Renal cortical epithelial cell (primary cell): ENCODE measurements at places on chromosomes 7 and 10. TPM values are rescaled to one million over a fixed set of nuclear protein-coding genes. Genes with fewer than 3 reads are reported as not detected.

The TAS2R38 gene
- not detected in 2 replicates for total RNA-seq

The HERPUD2 gene
- 33.0 and 40.0 TPM in 2 replicates for total RNA-seq

The ADAMTS14 gene
- total RNA-seq: 1.9 and 3.6 TPM in 2 replicates

The ZKSCAN1 gene
- total RNA-seq: 33.9 and 70.8 TPM in 2 replicates

The TMEM209 gene
- 8.0 and 11.4 TPM in 2 replicates for total RNA-seq

DNA sequence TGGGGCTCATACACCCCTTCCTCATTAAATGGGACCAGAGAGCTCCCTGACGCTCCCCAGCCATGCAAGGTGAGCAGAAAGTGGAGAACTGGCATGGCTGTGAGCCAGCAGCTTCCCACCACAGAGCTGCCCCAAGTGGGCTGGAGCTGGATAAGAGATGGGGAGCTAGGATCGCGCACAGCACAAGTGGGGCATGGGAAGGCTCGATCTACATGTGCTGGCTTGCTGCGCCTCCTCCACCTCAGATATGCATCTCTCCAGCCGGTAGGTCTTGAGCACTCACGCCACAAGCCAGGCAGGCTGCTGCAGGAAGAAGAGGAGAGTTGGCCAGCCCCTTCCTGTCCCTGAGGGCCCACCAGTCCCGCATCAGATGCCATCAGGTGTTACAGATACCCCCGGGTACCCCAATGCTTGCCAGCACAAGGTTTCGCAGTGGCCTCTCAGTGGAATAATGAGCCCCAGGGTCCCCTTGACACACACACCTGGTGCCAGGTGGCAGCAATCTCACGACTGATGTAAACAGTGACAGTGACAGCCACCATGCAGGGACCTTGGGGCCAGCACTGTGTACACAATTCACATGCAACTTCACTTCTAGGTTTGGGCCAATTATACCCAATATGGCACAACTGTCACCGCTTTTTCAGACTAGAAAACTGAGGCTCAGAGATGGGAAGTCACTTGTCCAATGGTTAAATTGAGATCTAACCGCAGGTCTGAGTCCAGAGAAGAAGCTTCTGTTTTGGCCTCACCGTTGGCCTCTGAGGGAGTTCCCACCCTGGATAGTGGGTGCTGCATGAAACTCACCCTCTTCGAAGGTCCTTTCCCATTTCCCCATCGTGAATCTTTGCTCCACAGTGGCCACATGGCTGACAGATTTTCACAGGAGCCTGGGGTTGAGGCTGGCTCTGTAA, 79.3 kb downstream of the OAT start:
- no peak for DNase-seq

GRCh38 chr10:123428391-123428790, 237.8 kb upstream of the GPR26 start:
- peak; percentile 17 for DNase-seq

DNA sequence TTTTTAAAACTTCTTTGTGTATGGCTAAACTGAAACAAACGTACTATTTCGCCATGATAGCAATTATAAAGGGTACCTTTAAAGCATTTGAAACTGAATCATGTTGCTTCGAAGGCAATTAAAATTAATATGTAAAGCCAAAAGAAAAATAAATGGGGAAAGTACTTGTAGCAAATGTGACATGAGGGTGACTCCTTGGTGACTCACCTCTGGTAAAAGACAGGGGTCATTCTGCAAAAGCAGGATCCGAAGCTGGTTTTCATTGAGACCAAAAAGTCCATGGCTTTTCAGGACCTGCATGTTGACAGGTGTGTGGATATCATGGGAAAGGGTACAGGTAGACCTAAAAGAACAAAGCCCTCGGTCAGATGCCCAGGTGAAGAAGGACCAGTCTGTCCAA, 1.5 kb downstream of the ZC3HAV1L start:
- peak; percentile 41 for DNase-seq

- DNase-seq: peak; percentile 61
These were observed 37.9 kb downstream of the EXOC4 start for GRCh38 chr7:133290676-133291333.

DNA sequence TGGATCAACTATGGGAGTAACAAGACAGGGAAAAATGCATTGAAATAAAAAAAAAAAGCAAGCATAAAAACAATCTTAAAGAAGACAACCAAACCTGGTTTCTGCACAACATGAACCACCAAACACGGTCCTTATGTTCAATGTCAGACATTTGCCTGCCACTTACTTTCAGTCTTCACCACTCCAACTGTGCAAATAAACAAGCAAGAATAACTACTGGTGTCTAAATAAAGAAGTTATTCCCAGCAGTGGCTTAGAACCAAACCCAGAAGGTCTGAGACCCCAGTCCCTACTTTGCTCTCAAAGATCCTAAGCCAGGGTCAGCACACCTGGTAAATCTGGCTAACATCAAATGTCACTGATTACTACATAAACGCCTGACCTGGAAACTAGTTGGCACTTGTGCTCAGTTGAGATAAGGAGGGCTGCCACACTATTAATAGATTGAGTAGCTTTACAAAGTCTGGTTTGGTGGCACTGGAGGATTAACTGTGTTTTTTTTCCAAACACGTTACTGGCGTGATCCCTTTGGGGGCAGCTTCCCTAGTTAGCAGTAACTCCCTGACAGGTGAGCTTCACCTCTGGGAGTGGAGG, 62.7 kb upstream of the ABLIM1 start:
- DNase-seq: no peak

DNA sequence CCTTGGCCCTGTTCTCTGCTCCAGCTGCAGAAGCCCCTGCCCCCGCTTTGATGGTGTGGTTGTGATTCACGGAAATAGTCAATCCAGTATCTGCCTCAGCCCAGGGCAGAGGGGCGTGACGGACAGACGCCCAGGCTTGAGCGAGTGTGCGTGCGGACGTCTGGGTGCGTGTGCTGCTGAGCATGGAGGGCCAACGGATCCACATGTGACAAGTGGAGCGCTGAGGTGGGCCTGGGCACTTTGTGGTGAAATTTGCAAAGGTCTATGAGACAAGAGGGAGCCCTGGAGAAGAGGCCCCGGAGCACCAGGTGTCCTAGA, 94.4 kb downstream of the WDR37 start:
- DNase-seq: no peak

GRCh38 chr7:125445836-125446235, 516.2 kb upstream of the POT1 start:
- no peak for DNase-seq

- DNase-seq: no peak
These were observed 304.9 kb downstream of the IPMK start for GRCh38 chr10:57962839-57963238.

DNA sequence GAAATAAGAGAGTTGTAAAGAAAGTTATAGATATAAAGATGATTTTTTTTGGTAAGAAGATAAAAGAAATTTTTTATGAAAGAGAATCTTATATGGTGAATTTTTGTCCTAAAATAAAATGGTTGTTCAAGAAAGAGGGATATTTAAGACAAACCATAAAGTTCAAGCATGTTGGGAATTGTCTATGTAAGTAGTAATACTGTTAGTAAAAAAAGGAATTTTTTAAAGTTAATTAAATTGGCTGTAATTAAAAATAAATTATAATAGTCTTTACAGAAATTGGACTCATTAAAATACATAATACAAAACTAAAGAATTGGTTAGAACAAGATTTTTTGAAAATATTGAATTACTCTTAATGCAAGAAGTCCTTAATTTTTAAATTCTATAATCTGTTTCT, 10.1 kb upstream of the DYNC2I1 start:
- no peak for DNase-seq
